ENCODE measurements at places on chromosomes 1 and 21.

DNA sequence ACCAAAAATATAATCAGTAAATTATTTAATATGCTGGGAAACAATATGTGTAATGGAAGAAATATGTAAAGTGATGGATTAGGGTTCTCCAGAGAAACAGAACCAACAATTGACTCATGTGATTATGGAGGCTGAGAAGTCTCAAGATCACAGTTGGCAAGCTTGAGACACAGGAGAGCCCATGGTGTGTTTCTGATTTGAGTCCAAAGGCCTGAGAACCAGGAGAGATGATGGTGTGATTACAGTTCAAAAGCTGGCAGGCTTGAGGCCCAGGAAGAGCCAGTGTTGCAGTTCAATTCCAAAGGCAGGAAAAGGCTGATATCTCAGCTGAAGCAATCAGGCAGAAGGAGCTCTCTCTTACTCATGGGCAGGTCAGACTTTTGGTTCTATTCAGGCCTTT, 138.8 kb upstream of the NBPF11 start:
- DNase-seq: no peak

GRCh38 chr1:117433943-117434342, 66.7 kb downstream of the MAN1A2 start:
- DNase-seq: no peak

- no peak for DNase-seq
These were observed 97.6 kb upstream of the CD34 start for GRCh38 chr1:208008534-208008933.

DNA sequence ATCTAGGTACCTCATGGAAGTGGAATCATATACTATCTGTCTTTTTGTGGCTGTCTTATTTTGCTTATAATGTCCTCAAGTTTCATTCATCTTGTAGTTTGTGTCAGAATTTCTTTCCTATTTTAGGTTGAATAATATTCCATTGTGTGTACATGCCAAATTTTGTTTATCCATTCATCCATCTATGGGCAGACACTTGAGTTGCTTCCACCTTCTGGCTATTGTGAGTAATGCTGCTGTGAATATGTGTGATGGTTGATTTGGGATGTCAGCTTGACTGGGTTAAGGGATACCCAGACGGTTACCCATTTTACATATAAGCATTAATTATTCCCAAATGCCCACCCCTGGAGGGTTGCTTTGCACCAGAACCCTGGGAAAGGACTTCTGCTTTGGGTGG, 477.5 kb downstream of the PTPRU start:
- peak; percentile 7 for DNase-seq

DNA sequence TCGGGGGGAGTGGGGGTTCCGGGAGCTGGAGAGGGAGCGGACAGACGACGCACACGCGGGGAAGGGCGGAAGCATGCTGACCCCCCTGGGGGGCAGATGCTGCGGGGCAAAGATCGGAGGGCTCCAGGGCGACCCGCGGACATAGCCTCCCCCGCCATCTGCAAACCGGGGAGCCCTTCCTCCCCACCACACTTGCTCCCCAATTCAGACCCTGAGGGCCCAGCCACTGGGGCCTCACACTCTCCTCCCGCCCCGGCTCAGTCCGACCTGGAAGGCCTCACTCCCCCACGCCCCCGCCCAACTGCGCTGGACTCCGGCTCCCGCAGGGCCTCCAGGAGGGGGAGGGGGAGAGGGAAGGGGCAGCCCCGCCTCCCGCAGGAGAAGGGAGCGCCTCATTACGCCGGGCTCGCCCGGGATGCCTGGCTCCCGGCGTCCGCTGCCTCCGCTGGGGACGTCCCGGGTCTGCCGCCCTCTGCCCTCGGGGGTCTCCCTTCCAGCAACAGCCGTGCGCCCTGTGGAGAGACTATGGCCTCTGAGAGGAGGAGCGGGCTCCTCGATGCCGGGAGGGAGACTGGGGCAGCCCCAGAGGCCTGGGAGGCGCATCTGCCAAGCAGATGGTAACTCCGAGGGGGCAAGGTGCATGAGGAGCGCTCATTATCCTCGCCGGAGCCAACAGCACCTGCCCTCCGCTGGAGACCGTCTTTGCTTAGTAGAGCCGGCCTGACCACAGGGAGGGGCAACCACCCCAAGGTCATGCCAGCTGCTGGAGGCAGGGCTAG, 636 bp upstream of the CAMK2N1 start:
- DNase-seq: peak; percentile 94

DNA sequence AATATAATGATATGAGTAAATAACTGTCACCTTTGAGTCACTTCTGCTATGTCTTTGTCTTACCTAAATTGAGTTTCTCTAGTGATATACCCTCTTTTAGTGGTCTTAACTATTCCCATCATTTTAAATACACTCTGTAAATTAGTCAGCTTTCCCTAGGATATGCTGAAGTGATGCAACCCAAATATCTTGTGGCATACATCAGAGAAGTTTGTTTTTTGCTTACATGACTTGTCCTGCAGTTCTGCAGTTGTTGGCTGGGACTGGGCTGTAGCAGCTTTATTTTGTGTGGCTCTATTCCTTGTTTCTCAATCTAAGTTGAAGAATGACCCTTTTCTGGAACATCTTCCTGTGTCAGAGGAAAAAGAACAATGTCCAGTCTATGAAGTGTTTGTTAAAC, 76.4 kb downstream of the TTC3 start:
- no peak for DNase-seq

- DNase-seq: no peak
These were observed 98.1 kb downstream of the NEGR1 start for GRCh38 chr1:72184099-72184701.

DNA sequence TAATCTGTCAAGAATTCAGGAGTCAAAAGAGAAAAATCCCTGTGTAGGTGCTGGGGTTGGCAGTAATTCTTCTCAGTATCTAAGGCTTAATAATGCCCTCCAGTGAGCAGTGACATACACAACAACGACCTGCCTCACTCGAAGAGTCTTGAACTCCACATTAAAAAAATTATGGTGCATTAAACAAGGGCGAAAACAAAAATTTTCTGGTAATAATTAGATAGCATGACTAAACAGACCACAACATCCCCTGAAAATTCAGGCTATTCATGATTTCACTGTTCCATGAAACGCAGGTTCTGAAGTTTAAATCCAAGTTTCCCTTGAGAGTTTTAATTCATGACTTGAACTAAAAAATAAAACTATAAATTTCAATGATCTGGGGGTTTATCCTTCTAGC, 5.1 kb downstream of the SRSF4 start:
- DNase-seq: no peak

GRCh38 chr1:5164158-5164557, 509.7 kb downstream of the AJAP1 start:
- DNase-seq: no peak

- DNase-seq: no peak
These were observed 20.5 kb upstream of the ZNF496 start for GRCh38 chr1:247352175-247352574.

DNA sequence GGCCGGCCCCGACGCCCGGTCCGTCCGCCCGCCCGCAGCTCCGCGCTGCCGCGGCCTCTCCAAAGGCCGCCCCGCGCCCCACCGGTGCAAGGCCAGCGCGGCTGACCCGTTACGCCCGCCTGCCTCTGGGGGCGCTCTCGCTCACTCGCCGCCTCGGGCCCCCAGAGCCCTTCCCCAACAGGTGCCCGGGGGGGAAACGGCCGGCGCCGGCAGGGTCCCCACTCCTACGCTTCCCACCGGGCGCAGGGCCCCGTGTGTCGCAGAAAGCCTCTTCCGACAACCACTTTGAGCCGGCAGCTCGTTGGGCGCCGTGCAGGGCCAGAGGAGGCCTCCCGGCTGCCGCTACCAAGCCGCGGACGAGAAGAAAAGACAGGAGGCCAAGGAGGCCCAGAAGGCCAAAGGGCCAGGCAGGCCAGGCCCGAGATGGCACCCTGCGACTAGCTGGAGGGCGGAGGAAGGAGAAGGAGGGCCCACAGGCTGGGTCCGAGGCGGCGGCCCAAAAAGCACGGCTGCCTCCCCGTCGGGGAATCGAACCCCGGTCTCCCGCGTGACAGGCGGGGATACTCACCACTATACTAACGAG, 64.9 kb upstream of the FCGR2A start:
- DNase-seq: no peak

DNA sequence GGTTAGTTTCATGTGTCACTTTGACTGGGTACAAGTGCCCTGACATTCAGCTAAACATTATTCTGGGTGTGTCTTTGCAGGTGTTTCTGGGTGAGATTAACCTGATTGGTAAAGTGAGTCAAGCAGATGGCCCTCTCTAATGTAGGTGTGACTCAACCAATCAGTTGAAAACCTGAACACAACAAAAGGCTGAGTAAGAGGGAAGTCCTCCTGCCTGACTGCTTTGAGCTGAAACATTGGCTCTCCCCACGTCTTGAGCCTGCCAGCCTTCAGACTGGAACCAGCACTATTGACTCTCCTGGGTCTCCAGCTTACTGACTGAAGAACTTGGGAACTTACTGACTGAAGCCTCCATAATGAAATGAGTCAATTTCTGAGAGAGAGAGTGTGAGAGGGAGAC, 70.0 kb upstream of the C21orf91 start:
- no peak for DNase-seq

DNA sequence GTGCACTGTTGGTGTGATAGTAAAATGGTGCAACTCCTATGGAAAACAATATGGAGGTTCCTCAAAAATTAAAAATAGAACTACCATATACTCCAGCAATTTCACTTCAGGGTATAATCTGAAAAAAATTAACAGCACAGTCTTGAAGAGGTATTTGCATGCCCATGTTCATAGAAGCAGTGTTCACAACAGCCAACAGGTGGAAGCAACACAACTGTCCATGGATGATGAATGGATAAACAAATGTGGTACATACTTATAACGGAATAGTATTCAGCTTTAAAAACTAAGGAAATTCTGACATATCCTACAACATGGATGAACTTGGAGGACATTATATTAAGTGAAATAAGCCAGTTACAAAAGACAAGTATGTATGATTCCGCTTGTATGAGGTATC, 8.2 kb downstream of the TTLL7 start:
- no peak for DNase-seq

DNA sequence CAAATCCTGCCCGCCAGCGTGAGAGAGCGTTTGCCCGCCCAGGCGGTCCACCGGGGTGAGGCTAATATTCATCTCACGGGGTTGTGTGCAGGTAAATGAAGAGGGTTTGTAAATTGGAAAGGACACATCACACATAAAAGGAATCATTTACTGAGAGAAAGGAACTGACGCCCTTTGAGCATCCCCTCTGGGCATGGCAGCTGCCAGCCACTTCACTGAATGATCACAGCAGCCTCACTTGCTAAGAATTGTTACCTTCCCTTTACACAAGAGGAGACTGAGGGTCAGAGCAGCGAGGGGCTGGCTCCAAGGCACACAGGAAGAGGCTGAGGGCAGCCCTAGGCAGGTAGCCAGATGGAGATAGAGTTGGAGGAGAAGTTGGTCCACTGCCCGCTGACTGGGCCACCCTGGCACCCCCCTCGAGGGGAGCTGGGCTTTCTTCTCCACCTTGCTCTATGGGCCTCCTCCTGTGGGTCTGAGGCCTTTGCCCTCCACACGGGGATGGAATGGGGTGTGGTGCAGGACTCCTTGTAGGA, 96.0 kb downstream of the FOXD2 start:
- peak; percentile 91 for DNase-seq

- DNase-seq: no peak
These were observed 66.5 kb downstream of the RYR2 start for GRCh38 chr1:237108297-237109040.

GRCh38 chr21:41166884-41167283, 1.1 kb upstream of the BACE2 start:
- peak; percentile 55 for DNase-seq

DNA sequence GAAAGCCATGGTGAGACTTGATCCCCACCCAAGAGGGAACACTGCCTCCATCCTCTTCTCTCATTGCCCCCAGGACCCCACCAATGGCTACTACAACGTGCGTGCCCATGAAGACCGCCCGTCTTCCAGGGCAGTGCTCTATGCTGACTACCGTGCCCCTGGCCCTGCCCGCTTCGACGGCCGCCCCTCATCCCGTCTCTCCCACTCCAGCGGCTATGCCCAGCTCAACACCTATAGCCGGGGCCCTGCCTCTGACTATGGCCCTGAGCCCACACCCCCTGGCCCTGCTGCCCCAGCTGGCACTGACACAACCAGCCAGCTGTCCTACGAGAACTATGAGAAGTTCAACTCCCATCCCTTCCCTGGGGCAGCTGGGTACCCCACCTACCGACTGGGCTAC, 86.1 kb upstream of the CD1D start:
- no peak for DNase-seq

DNA sequence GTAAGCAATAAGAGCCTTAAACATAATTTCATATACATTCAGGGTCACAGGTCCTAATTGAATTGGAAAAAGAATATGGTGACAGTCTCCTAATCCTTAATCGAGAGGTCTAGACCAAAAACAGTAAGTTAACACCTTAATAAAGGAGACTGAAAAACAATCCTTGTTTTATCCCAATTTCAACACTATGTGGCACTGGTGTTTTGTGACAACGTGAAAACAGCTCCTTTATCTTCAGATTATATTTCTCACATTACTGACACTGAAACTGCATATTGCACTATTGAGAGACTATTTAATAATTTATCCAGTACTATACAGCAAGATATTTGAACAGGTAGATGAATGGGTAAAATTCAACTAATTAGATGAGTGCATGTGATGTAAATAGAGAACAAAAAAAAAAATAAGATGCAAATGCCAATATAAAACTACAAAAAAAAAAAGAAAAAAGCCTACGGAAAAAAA, 34.1 kb downstream of the TP53BP2 start:
- DNase-seq: peak; percentile 47

DNA sequence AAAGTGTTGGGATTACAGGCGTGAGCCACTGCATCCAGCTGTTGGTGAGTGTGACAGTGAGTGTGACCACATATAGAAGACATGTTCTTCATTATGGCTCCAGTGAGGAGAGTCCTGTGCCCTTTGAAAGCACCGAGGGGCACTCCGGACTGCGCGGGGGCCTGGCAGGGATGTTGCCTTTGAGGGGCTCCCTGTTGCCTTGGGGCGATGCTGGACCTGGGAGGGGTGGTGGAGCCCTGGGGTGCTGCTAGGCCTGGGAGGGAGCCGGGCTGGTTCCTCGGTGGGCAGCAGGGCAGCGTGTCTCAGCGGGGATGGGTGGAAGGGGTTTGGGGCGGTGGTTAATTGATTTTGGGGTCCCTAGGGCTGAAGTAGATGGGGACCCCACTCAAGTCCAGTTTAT, 25.5 kb downstream of the CFAP74 start:
- no peak for DNase-seq

DNA sequence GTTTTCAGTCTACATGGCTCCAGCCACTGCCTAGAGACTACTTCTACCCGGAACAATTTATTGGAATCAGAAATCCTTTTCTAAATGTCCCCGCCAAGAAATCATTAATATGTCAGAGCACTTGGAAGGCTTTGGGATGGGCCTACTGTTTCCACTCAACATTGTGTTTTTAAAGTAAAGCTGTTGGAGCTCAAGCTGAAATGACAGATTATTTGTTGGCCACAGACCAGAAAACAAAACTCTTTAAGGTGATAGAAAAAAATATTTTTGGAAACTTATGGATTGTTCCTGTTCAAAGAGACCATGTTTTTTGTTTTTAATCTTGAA, 496 bp downstream of the VPS45 start:
- DNase-seq: no peak

- DNase-seq: no peak
These were observed 21.8 kb downstream of the B3GALT5 start for GRCh38 chr21:39634507-39634906.

GRCh38 chr1:25232866-25233784, 823 bp upstream of the SYF2 start:
- DNase-seq: peak; percentile 66

Data from NCI-H69 (cell line).